Stimulated activated CD4-positive, alpha-beta T cell treated with anti-CD3 and anti-CD28 coated beads, Interleukin-4, amount 100 ng/mL, for 24 hours (primary cell): ENCODE measurements at places on chromosomes 16 and 17.

DNA sequence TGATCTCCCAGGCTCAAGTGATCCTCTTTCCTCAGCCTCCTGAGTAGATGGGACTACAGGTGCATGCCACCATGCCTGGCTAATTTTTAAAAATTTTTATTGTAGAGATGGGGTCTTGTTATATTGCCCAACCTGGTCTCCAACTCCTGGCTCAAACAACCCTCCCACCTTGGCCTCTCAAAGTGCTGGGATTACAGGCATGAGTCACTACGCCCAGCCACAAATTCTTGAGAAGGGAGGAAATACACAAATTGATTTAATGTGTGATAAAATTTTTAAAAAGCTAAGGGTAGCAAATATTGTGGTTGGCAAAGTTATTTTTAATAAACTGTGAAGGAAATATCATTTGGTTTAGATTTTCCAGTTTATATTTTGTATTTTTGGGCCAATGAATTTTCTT, 9.6 kb downstream of the ITGAD start:
- DNase-seq = no peak

- DNase-seq = no peak
Observed at GRCh38 chr17:16488186-16488967, 3.6 kb downstream of the LRRC75A start.

- DNase-seq = no peak
Observed at GRCh38 chr16:497258-497657, 30.3 kb upstream of the CAPN15 start.

GRCh38 chr16:57310801-57311200, 26.3 kb upstream of the PLLP start:
- no peak for DNase-seq

DNA sequence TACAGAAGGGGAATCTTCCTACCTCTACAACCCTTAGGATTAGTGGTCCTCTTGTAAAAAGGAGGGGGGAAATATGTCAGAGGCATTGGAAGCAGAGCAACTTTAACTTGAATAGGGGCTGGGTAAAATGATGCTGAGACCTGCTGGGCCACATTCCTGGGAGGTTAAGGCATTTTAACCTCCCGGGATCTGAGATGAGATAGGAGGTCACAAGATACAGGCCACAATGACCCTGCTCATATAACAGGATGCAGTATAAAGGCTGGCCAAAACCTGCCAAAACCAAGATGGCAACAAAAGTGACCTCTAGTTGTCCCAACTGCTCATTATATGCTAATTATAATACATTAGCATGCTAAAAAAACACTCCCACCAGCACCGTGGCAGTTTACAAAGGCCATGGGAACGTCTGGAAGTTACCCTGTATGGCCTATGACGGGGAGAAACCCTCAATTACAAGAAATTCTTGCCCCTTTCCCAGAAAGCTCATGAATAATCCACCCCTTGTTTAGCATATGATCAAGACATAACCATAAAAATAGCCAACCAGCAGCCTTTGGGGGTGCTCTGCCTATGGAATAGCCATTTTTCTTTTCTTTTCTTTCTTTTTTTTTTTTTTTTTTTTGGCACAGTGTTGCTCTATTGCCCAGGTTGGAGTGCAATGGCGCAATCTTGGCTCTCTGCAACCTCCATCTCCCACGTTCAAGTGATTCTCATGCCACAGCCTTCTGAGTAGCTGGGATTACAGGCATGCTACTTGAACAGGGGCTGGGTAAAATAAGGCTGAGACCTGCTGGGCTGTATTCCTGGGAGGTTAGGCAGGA, 6.2 kb upstream of the C1QTNF1 start:
- no peak for DNase-seq

GRCh38 chr17:13825526-13826040, 223.9 kb upstream of the HS3ST3A1 start:
- DNase-seq = no peak

DNA sequence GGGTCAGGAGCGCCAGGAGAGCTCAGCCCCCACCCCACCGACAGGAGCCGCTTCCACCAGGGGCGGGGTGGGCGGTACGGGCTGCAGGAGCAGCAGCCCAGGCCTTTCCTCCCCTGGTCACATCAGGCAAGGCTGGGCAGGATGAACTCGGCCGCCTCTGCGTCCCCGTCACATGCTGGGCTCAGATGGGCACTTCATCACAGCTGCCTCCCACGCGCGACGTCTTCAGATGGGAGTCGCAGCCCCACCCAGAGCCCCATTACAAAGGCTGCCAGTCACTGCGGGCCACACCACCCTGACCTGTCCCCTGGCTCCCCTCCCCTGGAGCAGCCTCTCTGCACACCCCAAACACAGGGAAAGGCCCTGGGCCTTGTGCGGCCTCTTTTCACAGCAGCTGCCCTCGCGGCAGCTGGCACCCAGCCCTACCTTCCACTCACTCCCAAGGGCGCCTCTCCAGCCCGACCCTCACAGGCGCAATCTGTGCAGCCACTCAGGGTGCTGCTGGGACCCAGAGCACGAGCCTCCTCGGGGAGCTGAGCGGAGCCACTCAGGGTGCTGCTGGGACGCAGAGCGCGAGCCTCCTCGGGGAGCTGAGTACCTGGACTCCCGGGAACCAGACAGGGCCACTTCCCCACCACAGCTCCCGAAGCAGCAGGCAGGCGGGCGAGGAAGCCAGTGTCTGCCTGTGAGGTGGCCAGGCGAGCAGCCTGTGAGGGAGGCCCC, 4.7 kb downstream of the ZNF598 start:
- no peak for DNase-seq

DNA sequence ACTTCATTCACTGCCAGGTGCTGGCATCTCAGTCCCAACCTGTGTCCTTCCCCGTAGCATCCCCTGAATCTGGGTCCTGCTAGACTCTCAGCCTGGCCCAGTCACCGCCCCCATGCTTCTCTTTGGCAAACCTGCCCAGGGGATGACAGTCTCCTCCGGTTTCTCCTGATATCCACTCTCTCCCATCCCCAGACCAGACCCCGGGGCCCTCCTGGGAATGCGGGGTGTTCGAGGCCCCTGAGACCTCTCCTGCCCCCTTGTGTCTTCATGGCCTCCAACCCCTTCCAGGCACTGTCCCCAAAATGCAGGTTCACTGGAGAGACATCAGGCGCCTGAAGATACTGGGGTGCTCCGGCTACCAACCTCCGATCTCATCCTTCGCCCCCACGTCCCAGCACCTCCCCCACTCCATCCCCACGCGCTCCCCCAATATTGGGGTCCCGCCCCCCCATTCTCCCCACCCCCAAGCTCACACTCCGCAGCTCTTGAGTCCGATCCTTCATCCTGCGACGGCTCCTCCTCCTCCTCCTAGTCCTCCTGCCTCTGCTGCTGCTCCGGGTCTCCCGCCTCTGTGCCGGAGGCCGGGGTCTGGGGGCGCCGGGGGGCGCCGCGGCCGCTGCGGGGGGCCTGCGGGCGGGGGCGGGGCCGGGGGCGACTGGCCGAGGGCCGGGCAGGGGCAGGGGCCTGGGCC, 399 bp downstream of the STX1B start:
- no peak for DNase-seq

GRCh38 chr16:85565801-85566526, 47.2 kb upstream of the GSE1 start:
- DNase-seq = no peak

- DNase-seq = no peak
Observed at GRCh38 chr17:50536683-50537646, 4.4 kb downstream of the EPN3 start.

GRCh38 chr16:28163699-28164098, 48.1 kb downstream of the XPO6 start:
- DNase-seq = no peak

GRCh38 chr16:31202414-31203375, at the start of gene PYCARD:
Gene PYCARD, minus strand, starts transcription at chr16:31202760. Its CDS starts 70 bp downstream, at chr16:31202690.
- DNase-seq = no peak

DNA sequence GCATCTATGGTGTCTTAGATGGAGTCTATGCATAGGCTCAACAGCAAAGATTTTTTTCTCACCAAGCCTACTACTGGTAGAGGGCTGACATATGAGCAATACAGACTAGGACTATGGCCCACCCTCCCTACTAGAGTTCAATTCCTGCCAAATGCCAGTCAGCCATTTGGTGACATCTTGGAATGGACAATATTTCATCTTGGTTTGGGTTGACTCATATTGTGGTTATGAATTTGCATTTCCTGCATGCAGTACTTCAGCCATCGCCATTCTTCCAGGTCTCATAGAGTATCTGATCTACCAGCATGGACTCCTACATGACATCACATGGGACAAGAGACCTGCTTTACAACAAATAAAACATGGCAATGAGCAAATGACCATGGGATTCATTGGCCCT, 778.1 kb upstream of the SOX9 start:
- DNase-seq = no peak

GRCh38 chr16:66489385-66489784, 60.5 kb downstream of the TK2 start:
- no peak for DNase-seq

DNA sequence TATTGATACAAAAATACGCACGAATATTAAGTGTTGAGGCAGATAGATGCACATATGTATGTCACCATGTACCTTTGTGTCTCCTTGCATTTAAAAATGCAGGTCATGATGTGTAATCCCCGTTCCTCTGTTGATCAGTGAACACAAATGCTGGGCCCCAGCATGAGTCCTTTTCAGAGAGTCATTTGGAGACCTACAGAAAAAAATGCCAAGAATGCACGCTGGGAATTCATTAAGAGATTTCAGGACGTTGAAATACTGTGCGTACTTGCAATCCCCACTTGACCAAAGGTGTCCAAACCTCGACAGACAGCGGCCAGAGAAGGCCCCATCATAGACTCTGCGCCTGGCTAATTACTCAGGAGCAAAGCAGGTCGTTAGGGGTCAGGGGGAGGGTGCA, 496.0 kb downstream of the MAF start:
- DNase-seq = no peak

- DNase-seq = no peak
Observed at GRCh38 chr17:1787301-1787902, 25.5 kb downstream of the SERPINF1 start.

GRCh38 chr17:4786106-4786511, at the start of gene VMO1:
Gene VMO1, minus strand, starts transcription at chr17:4786364. Its CDS starts 12 bp downstream, at chr17:4786352.
- DNase-seq = no peak

GRCh38 chr17:44581868-44582267, 24.6 kb downstream of the FZD2 start:
- DNase-seq = no peak

GRCh38 chr17:79633993-79634813, 23.4 kb upstream of the RBFOX3 start:
- peak; percentile 1 for DNase-seq

DNA sequence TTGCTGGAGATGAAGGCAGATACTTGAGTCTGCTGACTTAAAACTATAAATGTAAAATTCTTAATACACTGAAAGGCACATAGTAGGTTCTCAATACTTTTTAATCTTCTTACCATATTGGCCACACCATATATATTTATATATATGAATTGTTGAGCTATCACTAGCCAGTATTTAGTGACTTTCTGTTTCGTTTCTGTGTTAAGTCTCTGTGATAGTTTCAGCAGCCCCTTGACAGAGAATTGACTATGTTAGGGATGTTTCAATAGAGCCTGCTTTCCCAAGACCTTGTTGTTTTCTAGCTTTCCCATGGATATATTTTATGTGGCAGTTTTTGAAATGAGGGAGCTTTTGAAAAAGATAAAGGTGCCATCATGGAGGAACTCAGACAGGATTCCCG, 206.5 kb upstream of the GOT2 start:
- no peak for DNase-seq

GRCh38 chr17:28549236-28550132, 2.9 kb downstream of the UNC119 start:
- peak; percentile 51 for DNase-seq

- no peak for DNase-seq
Observed at GRCh38 chr17:74759243-74759801, 10.9 kb downstream of the NHERF1 start.

GRCh38 chr16:78955206-78955605, 645.3 kb downstream of the MAF start:
- DNase-seq = no peak

- no peak for DNase-seq
Observed at GRCh38 chr16:90031186-90031930, 12.1 kb upstream of the DBNDD1 start.

- no peak for DNase-seq
Observed at GRCh38 chr16:24499193-24499814, 40.1 kb upstream of the RBBP6 start.

DNA sequence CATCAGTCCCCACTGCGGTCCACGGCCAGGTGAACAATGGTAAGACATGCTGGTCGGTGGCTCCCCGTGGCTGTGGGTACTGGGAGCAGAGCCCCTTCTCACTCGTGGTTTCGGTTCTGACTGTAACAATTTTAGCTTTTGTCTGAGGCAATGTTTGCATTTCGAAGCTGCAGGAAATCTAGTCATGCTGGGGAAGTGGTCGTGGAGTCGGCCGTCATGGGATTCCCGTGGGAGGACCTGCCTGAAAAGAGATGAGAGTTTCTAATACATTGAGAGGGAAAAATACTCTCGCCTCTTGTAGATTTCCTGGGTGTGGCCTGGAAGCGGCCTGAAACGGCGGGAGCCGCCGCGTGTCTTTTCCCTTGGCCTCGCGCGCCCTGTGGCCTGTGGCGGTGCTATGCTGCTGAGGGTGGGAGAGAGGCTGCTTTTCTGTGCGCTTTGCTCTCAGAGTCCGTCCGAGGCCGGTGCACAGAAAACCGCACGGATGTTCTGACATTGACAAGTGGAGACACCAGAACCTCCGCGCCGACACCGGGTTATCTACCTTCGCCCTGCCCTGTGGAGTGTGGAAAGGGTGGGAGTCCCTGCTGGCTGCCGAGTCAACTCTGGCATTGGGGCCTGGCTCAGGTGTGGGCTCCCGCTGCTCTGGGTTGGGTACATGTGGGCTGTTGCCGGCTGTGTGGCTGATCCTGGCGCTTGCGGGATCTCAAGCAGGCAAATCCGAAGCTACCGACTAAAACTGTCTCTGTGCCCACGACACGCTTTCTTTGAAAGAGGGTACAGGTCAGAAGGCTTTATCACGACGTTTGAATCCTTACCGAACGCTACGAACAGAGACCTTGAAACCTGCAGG, 60.8 kb downstream of the WDR45B start:
- no peak for DNase-seq

- peak; percentile 83 for DNase-seq
Observed at GRCh38 chr17:82205720-82206508, 6.7 kb downstream of the CCDC57 start.

GRCh38 chr16:75097941-75098901, 18.4 kb downstream of the LDHD start:
- DNase-seq = peak; percentile 81

- DNase-seq = no peak
Observed at GRCh38 chr16:20704281-20704680, 6.8 kb upstream of the ACSM1 start.

- DNase-seq = peak; percentile 40
Observed at GRCh38 chr16:31877876-31878642, 4.5 kb downstream of the ZNF267 start.

- DNase-seq = no peak
Observed at GRCh38 chr17:82452162-82452561, 1.6 kb upstream of the CYBC1 start.

DNA sequence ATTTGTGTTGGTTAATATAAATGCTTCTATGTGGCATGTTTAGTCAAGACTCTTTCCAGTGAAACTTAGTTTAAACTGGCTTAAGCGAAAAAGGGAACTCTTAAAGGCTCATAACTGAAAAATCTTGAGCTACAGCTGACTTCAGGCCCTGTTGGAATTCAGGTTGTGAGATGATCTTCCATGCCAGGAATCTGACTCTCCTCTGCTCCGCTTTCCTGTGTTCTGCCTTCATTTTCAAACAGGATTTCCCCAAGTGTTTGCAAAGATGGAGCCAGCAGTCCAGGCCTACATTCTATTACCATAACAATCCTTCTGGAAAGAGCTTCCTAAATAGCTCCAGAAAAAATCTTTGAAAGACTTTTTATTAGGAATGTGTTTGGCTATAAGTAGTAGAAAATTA, 134.9 kb downstream of the NLK start:
- DNase-seq = no peak
